ENCODE measurements at places on chromosomes 12 and 14.
A peak's percentile ranks its signal among the peaks of the same experiment; 100 is the strongest.

- DNase-seq = no peak
Observed at GRCh38 chr12:29703528-29703927, 80.2 kb downstream of the TMTC1 start.

- peak; percentile 53 for DNase-seq
Observed at GRCh38 chr12:48420039-48420775, 52.2 kb upstream of the ANP32D start.

- no peak for DNase-seq
Observed at GRCh38 chr14:104034976-104035699, 50.4 kb upstream of the ASPG start.

GRCh38 chr12:14775636-14775980, 27.7 kb downstream of the WBP11 start:
- DNase-seq = no peak

- DNase-seq = no peak
Observed at GRCh38 chr14:81343701-81344100, 56.4 kb downstream of the STON2 start.

Data from GM23338 (cell line).